ENCODE measurements at places on chromosomes 3 and 15. TPM values are rescaled to one million over a fixed set of nuclear protein-coding genes. Genes with fewer than 3 reads are reported as not detected.

MASP1 gene
- total RNA-seq, result 2.8 TPM

XCR1 gene
- 0.06 TPM for total RNA-seq

GRCh38 chr3:9020426-9020825 lies 57.2 kb upstream of the RAD18 start:
- no peak for DNase-seq

- no peak for DNase-seq
Measured at GRCh38 chr3:175861916-175862315, 1002.8 kb downstream of the NAALADL2 start.

- no peak for DNase-seq
Measured at GRCh38 chr3:188643736-188644135, 489.8 kb downstream of the LPP start.

- DNase-seq, result no peak
Measured at GRCh38 chr3:88025001-88025552, 33.7 kb downstream of the CGGBP1 start.

- no peak for DNase-seq
Measured at GRCh38 chr3:168157099-168157700, 61.5 kb upstream of the GOLIM4 start.

DNA sequence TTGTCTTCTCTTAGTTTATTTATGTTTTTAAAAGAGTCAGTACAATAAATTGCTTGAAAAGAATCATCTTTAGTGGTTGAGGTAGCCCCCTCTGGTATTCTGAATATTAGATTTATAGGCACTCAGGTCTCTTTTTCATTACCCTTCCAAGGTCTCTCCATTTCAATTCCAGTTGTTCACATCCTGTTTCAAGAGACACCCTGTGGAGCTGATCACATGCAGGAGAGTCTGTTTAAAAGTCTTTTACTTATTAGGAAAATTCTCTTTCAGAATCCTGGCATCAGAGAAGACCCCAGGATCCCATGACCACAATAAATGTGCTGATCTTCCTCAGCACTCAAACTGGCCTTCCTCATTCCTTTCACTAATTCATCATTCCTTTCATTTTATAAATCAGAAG lies 195.7 kb downstream of the ZIC4 start:
- DNase-seq, result no peak

HMG20A gene
- 87.7 TPM for total RNA-seq

GRCh38 chr15:59131456-59131855 lies 26.5 kb downstream of the CCNB2 start:
- no peak for DNase-seq

CHCHD4 gene
- total RNA-seq, result 13.3 TPM

DNA sequence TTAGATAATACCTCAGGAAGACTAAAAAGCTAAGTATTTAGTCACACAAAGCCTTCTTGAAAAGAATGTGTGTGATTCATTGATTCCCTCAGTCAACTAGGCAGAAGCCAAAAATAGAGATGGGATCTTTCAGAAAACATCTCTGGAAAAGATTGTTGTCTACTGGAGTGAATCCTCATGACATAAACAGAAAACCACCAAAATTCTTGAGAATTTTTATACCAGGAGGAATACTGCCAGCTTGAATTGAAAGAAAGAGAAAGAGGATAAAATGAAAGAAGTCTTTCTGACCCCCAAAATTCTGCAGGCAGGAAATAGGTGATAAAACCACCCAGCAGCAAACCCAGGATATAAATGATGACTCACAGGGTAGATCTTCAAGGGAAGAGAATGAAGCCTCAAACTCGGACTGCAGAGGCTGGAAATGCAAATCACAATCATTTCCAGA lies 363.1 kb upstream of the PLSCR5 start:
- DNase-seq, result no peak

- no peak for DNase-seq
Measured at GRCh38 chr3:129756871-129757270, 136.6 kb downstream of the TMCC1 start.

- no peak for DNase-seq
Measured at GRCh38 chr3:110181226-110181625, 843.9 kb upstream of the DPPA4 start.

STARD9 gene
- total RNA-seq, result 132 TPM
